Cortex of kidney (tissue), 1 donor: ENCODE measurements at places on chromosomes 2 and 18.

- DNase-seq, result no peak
These were observed 746.4 kb downstream of the SLC4A3 start for GRCh38 chr2:220373878-220374277.

GRCh38 chr2:120318626-120319025 lies 27.3 kb upstream of the INHBB start:
- DNase-seq, result no peak

DNA sequence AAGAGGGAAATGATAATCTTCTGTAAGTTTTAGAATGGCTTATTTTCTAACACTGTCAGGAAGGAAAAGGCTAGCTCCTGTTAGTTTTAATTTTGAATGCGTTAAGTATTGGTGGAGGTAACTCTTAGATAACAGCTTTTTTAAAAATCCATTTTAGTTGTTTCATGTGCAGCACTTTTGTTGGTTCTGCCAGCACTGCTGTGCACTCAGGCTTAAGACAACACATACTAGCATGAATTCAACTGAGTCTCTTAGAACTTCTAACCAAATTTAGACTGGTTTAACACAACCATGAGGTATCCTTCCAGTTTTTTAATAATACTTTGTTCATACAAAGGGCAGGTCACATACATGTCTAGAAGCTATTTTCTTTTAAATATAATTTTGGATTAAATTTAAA lies 42.4 kb downstream of the ACVR1 start:
- DNase-seq, result no peak

- DNase-seq, result no peak
These were observed 127.8 kb downstream of the COPS8 start for GRCh38 chr2:237213315-237214022.

- no peak for DNase-seq
These were observed 728 bp downstream of the AUP1 start for GRCh38 chr2:74528600-74529356.

- DNase-seq, result no peak
These were observed 8.0 kb downstream of the GPR39 start for GRCh38 chr2:132424526-132425121.

GRCh38 chr2:58702302-58702885 lies 461.3 kb upstream of the FANCL start:
- no peak for DNase-seq

- no peak for DNase-seq
These were observed 134.7 kb downstream of the ACOXL start for GRCh38 chr2:110867078-110867477.

- DNase-seq, result no peak
These were observed 14.8 kb downstream of the MTCL1 start for GRCh38 chr18:8720141-8720540.

GRCh38 chr2:176967911-176968450 lies 244.6 kb upstream of the HNRNPA3 start:
- no peak for DNase-seq
